Gastrocnemius medialis (tissue), 4 donors: ENCODE measurements at places on chromosomes 13 and 19. TPM values are rescaled to one million over a fixed set of nuclear protein-coding genes. Genes with fewer than 3 reads are reported as not detected.

Gene RASIP1
- 6.7 TPM for total RNA-seq

Gene VSTM2B
- not detected for total RNA-seq

Gene ZNF790
- total RNA-seq = 7.2 TPM

Gene ZSCAN1
- not detected for total RNA-seq

Gene CCDC159
- total RNA-seq = 1.7 TPM

DNA sequence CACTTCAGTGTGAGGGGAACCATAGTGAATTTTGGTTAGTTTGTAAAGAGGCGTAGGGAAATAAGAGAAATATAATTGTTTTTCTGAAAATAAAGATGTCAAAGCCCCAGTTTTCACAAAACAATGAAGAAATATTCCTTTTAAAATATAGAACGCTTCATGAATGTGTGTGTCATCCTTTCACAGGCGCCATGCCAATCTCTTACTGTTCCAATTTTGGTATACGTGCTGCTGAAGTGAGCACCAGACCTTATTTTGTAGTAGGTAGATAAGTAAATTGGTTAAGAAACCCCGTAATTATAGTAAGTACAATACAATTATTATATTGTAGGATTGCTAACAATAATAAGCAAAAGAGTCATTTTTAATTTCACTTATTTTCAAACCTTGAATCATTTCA is 43.3 kb downstream of the NAA16 start:
- DNase-seq = no peak
- no peak overlapping the region for H3K4me3 ChIP-seq
- no peaks in the 10 kb centered on the region for H3K27me3 ChIP-seq
- H3K27ac ChIP-seq = no peak overlapping the region

DNA sequence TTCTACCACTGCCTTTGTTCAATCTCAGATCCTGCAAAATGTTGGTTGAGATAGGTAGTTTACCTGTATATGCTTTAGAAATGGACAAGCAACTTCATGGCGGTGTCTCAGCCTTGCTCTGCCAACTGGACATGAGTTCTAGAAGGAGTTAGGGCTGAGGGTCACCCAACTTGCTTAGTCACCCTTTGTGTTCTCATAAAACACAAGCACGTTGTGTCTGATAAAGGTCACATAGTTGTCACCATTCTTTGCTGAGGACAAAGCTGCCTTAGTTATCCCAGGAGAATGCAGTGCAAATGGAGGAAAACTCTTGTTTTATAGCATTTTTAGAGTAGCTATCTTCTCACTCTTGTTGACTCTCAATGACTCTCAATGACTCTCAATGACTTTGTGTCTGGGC is 218.4 kb upstream of the TMTC4 start:
- no peak for DNase-seq
- no peak overlapping the region for H3K4me3 ChIP-seq
- H3K4me1 ChIP-seq = no peaks in the 10 kb centered on the region
- no peak overlapping the region for H3K27ac ChIP-seq
- no peaks in the 10 kb centered on the region for H3K27me3 ChIP-seq

DNA sequence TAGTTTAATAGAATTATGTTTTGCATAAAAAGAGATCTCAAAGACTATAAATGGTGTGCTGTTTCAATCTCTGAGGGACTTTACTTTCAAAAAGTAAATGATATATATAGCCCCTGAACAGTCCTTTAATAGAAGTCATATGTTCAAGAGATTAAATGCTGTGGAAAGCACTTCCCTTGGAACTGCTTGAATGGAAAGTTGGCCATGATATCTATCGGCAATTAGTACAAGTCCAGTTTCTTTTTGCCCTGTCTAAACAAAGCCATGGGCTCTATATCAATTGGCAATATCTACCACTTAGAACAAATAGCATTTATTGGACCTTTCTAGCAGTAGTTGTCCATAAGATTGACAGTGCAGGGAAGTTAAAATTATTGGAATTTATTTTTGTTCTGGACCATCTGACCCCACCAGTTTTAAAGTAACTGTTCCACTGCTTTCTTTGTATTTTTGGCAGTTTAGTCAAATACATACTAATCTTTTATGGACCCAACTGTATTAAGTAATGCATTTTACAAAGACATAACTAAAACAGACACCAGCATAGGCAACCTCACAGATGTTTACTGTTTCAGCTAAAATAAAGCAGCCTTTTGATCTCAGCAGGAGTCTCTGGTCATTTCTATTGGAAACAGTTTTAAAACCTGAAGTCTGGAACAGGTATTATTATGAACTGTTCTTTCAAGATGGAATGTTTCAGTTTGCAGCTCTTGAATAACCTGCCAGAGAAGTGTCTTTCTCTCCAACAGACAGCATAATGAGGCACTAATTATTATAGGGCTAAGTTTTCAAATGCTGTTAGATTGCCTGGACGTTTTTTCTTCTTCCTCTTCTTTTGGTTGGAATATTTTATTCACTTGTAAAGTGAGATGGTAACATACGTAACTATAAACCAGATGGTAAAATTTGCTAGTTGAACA is 282.6 kb downstream of the DCLK1 start:
- no peaks in the 10 kb centered on the region for H3K36me3 ChIP-seq
- H3K4me3 ChIP-seq = no peak overlapping the region
- H3K4me1 ChIP-seq = peaks cover 7% of the 10 kb centered on the region
- H3K27ac ChIP-seq = no peak overlapping the region
- DNase-seq = no peak

DNA sequence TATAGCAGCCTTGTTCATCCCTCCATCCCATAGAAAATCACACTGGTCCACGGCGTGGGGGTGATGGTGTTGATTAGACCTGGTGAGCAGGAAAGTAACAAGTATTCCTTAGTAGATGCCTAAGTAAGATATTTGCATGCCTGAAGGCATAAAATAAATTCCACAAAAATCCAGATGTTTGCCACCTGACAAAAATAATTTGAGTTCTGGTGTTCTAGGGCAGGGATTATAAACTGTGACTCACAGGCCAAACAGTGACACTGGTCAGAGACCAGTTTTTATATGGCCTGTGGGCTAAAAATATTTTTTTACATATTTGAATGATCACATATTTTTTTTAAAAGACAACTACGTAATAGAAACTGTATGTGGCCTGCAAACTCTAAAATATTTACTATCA is 310.7 kb downstream of the RFC3 start:
- H3K27me3 ChIP-seq = no peaks in the 10 kb centered on the region
- no peak overlapping the region for H3K4me3 ChIP-seq
- DNase-seq = no peak
- no peak overlapping the region for H3K27ac ChIP-seq

DNA sequence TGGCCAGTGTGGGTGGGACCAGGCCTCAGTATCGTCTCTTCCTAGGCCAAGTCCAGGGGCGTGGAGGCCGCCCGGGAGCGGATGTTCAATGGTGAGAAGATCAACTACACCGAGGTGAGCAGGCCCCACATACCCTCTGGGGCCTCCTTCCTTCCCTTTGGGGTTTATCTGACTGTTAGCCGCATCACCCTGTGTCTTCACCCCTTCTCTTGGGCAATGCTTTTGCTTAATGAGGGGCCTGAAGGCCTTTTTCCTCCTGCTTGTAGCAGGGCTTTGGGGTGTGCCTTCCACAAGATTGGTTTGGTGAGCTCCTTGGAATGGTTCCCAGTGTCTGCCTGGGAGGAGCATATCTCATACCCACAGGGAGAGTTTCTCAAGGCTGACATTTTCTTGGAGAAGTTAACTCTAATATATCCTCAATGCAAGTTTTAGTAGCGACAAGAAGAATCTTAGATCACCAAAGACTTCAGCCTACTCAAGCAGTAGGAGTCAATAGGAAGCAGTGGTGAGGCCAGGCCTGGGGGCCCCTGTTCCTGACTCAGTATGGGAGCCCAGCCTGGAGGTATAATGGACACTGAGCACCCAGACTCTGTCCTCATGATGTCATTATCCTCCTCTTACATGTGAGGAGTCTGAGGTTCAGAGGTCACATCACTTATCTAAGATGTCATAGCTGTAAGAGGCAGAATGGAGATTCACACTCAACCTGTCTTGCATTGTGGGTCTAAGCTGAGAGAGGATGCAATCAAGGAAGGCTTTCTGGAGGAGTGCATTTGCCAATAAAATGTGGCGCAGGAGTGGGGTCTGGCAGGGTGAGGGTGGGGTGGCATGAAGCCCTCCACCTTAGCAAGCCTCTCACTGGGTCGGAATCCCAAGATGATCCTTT is 2.0 kb downstream of the GPI start:
- no peak overlapping the region for H3K4me3 ChIP-seq
- H3K36me3 ChIP-seq = peaks cover 34% of the 10 kb centered on the region
- peak overlapping the region; percentile 87 for H3K27ac ChIP-seq
- H3K4me1 ChIP-seq = peaks cover 61% of the 10 kb centered on the region

DNA sequence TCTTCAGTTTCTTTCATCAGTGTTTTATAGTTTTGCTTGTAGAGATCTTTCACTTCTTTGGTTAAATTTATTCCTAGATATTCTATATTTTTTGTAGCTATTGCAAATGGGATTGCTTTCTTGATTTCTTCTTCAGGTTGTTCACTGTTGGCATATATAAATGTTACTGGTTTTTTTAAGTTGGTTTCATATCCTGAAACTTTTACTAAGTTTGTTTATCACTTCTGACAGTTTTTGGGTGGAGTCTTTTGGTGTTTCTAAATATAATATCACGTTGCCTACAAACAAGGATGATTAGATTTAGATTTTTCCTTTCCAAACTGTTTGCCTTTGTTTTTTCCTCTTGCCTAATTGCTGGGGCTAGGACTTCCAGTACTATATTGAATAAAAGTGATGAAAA is 109.7 kb downstream of the PAN3 start:
- no peak overlapping the region for H3K4me3 ChIP-seq
- no peak for DNase-seq
- H3K4me1 ChIP-seq = no peaks in the 10 kb centered on the region
- no peaks in the 10 kb centered on the region for H3K36me3 ChIP-seq
- H3K27ac ChIP-seq = no peak overlapping the region

DNA sequence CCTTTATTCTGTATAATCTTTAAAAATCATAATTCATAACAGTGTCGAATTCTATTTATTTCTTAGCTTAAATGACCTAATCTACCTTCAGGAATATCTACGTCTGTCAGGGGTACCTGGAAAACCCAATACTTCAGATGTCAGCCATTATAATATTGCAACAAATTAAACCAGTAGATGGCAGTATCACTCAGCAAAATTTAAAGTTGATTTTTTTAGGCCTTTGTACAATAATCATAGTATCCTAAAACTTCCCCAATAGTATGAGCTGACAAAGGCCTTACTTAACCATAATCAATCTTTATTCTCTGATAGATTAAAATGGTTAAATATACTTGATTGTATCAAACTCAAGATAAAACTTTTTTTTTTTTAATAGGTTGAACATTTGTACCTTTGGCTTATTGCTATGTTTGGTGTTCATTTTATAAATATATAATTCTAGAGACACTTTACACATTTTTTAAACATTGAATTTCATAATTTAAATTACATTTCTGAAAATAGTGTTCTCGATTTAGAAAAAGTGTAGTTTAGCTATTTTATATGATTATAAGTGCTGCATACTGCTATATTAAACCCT is 830.2 kb upstream of the SPRY2 start:
- H3K4me3 ChIP-seq = no peak overlapping the region
- no peaks in the 10 kb centered on the region for H3K4me1 ChIP-seq
- no peak for DNase-seq
- H3K36me3 ChIP-seq = no peaks in the 10 kb centered on the region
